ENCODE measurements at places on chromosomes 7 and 10.

- no peak for DNase-seq
Observed at GRCh38 chr7:130134106-130134636, 63.8 kb downstream of the KLHDC10 start.

GRCh38 chr10:102639537-102639936 is 4.7 kb upstream of the TRIM8 start:
- DNase-seq: no peak

- DNase-seq: no peak
Observed at GRCh38 chr7:148303295-148304082, 287.1 kb upstream of the C7orf33 start.

- no peak for DNase-seq
Observed at GRCh38 chr10:37856881-37857286, 526 bp downstream of the ZNF248 start.

DNA sequence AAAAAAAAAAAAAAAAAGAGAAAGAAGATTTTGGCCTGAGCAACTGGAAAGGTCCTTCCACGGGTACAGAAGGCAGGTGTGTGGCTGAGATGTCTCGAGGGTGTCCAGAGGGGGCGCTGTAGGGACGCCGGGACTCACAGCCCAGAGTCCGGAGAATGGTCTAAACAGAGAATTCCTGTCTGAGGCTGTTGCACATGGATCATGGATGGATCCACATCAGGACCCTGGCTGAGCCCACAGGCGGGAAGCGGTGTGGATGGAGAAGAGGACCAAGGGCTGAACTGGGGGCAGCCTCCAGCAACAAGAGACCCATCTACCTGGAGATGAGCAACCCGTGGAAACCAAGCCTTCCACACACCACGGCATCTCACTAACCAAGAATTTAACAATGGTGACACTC is 55.0 kb downstream of the PKD1L1 start:
- DNase-seq: no peak
